NCI-H526 (cell line): ENCODE measurements at places on chromosomes 2 and 18.

DNA sequence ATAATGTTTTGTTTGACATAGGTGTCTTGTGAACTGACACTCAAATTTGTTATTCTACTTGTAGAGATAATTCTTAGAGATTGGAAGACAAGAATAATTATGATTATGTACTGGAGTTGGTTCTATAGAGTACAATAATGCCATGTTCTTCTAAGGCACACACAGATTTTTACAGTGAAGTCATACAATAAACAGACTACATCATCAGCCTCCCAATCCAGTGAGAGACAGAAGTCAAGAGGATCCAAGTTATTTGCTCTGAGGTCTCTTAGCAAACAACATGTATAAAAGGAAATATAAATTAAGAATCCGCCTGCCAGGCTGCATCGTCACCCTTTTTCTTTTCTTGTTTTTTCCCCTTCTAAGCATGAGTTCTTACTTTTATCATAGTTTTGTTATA is 613.5 kb upstream of the SETBP1 start:
- DNase-seq, result no peak

DNA sequence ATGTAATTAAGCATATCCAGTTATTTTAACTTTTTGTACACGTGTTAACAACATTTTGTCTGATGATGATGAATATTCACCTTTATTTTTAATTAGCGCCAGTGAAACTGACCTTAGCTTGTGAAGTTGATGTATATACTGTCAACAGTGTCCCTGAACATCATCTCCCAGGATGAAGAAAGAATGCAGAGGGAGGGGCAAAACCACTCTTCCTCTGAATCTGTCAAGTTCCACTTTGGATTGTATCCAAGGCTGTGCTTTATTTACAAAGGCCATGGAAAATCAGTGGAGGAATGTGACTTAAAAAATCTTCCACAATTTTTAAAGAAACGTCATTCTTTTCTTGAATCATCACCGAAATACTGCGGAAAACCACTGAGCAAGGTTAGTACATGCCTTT is 4.5 kb upstream of the RMDN2 start:
- no peak for DNase-seq

DNA sequence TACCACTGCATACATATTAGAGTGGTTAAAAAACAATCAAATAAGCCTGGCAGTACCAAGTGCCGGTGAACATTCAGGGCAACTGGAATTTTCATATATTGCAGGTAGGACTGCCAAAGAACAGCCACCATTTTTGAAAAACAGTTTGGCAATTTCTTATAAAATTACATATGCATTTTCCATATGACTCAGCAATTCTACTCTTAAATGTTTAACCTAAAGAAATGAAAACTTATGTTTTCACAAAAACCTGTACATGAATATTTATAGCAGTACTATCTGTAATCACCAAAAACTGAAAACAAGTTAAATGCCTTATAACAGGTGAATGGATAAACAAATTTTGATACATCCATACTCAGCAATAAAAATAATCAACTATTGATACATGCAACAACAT is 39.9 kb downstream of the CTAGE1 start:
- no peak for DNase-seq

GRCh38 chr2:46029332-46029811 is 267.8 kb upstream of the EPAS1 start:
- DNase-seq, result no peak

GRCh38 chr2:201234663-201235135 is 25.6 kb upstream of the CASP8 start:
- DNase-seq, result no peak
